NCI-H1436 (cell line): ENCODE measurements at places on chromosomes 2 and 18.

GRCh38 chr2:206859330-206859739, 80.0 kb upstream of the CPO start:
- DNase-seq, result no peak

- DNase-seq, result no peak
These were observed 627 bp upstream of the GALR1 start for GRCh38 chr18:77248873-77249568.

DNA sequence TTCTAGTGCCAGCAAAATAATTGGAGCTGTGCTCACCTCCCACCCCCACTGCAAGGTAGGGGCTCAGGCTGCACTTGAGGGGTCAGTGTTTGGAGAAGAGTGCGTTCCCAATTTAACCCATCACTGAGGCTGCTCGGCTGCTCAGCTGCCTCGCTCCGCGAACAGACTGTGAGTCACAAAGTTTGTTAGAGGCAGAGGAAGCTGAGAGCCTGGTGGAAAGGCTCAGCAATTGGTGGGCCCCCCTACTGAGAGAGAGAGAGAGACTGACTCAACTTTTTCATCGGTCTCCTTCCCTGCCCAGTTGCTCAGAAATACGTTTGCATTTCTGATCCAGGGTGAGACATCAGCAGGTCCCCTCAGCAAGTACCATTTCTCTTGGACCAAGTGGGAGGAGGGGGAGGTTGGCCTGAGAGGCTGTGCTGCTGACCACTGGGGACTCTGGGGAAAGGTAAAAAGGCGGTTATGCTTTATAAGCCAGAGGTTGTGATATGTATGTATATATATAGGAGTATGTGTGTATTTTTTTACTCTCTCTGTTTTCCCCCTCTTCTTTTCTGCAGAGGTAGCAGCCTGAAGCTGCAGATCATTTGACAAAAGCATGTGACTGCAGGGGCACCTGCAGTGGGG, 1.5 kb downstream of the EFR3B start:
- no peak for DNase-seq

GRCh38 chr2:190755772-190756415, 107.0 kb downstream of the NAB1 start:
- no peak for DNase-seq

DNA sequence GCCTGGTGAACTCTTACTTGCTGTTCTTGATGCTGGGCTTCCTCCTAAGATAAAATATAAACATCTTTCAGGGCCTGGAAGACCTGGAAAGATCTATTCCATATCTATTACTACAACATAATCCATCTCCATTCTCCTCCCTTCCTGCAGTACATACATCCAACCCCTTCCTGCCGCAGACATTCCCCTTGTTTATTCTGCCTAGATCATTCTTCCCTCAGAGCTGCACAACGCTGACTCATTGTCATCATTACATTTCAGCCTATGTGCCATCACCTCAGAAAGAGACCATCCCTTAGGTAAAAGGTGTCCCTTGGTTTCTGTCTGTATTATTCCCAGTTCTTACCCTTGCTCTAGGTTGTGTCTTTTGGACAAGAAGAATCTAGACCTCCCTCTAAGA, 2.5 kb upstream of the CDH7 start:
- no peak for DNase-seq

GRCh38 chr2:233938676-233939370, 21.6 kb downstream of the TRPM8 start:
- no peak for DNase-seq

DNA sequence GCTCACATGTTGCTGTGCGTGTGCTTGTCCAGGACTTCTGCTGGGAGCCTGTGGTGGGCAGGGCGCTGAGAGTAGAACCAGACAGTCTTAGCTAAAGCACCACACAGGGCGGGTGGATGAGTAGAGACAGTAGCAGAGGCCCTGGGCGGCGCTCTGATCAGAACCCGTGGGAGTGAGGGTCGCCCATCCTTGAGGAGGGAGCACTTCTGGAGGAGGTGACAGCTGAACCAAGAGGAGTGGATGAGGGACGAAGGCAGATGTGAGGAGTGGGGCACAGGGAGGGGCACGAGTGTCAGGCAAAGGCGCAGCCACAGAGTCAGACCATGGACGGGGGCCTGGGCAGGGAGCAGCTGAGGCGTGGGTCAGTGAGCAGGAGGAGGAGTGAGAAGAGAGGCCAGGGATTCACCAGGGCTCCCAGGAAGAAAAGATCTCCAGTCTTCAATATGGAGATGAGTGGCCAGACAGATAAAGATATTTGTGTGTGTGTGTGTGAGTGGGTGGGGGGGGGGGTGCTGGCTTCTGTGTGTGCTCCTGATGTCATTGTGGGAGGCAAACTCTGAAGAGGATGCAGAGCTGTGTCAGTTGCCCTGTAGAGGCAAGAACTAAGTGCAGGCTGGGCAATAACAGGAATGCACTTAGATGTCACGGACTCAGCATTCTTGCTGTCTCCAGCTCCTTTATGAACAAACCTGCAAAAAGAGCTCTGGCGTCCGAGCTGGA, 79.6 kb downstream of the TPO start:
- no peak for DNase-seq
